ENCODE measurements at places on chromosomes 12 and 14. TPM values are rescaled to one million over a fixed set of nuclear protein-coding genes. Genes with fewer than 3 reads are reported as not detected.

DNA sequence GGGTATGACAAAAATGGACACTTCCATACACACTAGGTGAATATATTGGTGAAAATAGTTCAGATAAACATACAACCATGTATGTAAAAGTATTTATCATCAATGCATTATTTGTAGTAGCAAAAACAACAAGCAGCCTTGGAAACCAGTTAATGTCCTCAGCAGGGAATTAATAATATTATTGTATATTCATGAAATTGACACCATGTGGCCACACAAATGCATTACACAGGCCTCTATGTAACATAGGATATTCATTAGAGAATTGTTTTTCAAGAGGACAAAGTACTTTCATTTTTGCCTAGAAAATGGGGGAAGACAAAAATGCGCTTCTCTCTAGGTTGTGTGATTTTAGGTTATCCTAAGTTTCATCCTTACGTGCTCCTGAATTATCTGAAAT lies 24.3 kb downstream of the SPRING1 start:
- DNase-seq = no peak

EML1 gene
- total RNA-seq = 5.4 TPM

CATSPERB gene
- total RNA-seq = not detected

DNA sequence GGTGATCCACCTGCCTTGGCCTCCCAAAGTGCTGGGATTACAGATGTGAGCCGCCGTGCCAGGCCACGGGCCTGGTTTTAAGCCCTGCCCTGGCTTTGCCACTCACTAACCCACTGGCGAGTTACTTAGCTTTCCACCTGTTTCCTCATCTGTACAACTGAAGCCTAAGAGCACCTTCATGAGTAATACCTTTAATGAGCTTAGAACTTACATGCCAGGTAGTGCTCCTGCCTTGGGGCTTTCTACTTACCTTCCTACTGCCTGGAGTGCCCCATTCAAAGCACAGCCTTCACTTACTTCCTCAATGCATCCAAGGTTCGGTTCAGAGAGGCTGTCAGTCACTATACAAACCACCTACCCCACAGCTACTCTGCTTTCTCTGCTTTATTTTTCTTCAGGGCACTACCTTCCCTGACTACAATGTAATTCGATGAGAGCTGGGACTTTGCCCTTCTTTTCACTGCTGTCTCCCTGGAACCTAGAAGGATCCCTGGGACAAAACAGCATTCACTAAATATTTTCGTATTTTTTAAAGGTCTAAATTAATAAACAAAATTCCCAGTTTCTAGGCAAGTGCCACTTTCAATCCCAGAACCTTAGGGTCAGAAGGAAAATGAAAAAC lies 13.8 kb downstream of the ZCCHC8 start:
- DNase-seq = no peak

DNA sequence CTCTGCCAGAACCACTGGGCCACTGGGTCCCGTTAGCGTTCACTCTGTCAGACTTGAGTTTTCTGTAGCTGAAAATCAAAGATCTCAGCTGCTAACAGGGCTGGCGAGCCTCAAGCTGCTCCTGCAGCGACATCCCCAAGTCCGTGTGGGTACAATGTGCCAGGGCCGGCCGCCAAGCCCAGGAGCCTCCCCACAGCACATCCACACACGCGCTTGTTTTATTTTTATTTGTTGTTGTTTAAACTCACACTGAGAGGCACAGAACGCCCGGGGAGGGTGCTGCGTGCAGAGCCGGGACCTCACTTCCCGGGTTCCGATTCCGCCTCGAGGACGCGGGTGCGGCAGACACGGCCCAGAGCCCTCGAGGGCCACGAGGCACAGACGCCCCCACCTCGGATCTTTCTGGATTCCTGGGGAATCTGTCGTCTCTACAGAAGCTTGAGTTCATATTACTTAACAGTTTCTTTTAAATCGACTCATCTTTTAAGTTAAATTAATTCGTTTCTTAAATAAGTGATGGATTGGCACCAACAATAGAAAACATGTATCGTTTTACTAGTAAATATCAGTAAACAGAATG lies 9.3 kb downstream of the GALNT9 start:
- DNase-seq = no peak

DNA sequence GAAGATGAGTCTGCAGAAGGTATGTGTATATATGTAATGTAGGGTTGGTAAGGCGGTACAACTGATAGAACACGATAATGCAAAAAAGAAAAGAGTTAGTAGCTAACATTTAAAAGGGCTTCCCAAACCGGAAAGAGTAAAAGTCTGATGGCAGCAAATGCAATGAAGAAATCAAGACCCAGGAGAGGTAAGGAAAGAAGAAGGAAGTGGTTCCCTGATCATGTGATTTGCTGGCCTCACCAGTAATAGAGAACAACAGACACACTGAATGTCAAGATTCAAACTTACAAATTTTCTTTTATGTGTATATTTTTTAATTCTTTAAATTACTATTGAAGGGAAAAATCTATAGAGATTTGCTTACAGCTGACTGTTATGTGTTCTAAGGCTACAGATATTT lies 18.4 kb downstream of the ZFC3H1 start:
- DNase-seq = no peak

- DNase-seq = no peak
These were observed 235.3 kb upstream of the FOXN3 start for GRCh38 chr14:89652352-89652751.

DNA sequence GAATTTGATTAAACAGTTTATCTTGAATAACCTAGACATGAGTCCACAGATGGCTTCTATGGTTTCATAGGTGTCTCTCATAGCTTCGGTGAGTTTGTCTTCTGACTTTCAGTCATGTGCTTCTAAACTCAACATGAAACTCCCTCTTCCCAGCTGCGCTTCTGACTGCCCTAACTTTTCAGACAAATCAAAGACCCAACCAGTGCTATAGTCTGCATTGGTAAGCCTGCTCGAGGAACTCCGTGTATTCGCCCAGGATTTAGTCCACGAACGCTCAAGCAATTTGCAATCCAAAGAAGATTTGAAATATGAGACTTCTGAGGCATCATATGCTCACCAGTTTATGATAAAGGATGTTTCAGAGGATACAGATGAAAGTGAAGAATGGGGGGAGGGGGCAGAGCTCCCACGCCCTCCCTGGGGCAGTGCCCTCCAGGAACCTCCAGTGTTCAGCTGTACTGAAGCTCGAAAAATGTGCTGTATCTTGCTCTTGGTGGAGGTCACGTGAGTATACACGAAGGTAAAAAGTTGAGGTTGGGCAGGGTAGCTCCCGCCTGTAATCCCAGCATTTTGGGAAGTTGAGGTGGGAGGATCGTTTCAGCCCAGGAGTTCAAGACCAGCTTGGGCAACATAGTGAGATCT lies 5.2 kb upstream of the RILPL2 start:
- DNase-seq = no peak

Measured in Caki2 (cell line).